ENCODE measurements at places on chromosomes 3 and 15.

DNA sequence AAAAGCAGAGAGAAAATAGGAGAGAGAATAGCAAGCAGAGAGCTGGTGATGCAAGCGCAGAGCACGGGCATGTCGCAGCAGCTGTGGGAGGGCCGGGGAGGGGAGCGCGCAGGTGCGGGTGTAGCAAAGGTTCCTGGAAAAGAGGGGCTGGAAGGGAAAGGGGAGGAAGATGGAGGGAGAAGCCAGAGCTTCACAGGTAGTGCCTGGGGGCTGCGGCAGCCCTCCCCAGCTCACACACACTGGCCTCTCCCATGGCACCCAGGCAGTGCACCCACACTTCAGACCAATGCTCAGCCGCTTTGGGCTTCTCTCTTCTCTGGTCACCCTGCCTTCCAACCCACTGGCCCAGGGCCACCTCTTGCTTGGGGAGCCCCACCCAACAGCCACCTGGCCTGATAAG lies 72.1 kb downstream of the ADAMTS7 start:
- DNase-seq = no peak

- no peak for DNase-seq
Observed at GRCh38 chr3:180633722-180634121, 31.8 kb downstream of the TTC14 start.

DNA sequence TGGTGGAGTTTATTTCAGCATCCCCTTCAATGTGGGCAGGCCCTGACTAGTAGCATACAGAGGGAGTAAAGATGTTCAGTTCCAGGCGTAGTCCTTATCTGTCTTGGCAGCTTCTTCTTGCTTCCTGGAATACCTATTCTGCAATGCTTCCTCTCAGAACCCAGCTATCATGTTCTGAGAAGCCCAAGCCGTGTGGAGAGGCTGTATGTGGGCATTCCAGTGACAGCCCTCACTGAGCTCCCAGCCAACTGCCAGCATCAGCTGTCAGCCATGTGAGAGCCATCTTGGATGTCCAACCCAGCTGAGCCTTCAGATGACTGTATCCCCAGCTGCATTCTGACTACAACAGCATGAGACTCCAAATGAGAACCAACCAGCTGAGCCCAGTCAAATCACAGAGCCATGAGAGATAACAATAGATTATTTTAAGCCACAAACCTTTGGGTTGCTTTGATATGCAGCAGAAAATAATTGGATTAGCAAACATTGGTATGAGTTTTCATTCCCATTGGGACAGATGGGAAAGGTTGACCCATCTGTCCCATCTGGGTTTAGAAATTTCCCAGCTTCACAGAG lies 8.4 kb upstream of the CMTM7 start:
- DNase-seq = no peak

GRCh38 chr15:50876260-50876988 lies 32.1 kb upstream of the AP4E1 start:
- peak; percentile 59 for DNase-seq

GRCh38 chr15:70563561-70564095 lies 199.7 kb downstream of the UACA start:
- no peak for DNase-seq
